HepG2 (cell line): ENCODE measurements at places on chromosomes 12 and 14. TPM values are rescaled to one million over a fixed set of nuclear protein-coding genes. Genes with fewer than 3 reads are reported as not detected.
A peak's percentile ranks its signal among the peaks of the same experiment; 100 is the strongest.

The C12orf42 gene
- total RNA-seq: not detected in 2 replicates

DNA sequence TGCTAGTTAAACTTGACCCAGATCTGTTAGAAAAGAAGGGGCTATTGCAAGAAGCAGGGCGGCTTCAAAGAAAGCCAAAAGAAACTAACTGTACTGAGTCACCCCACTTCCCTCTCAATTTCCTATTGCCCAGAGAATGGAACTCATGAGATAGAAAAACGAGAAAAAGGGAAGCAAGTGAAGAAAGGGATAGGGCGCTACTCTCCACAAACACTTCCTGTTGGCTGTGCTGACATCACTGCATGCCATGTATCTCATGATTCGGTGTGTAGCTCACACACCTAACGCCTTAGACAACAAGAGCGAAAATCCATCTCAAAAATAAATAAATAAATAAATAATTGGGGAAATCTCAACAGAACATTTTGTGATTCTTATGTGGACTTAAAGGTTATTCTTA is 13.0 kb upstream of the P2RX4 start:
- no peak for DNase-seq

DNA sequence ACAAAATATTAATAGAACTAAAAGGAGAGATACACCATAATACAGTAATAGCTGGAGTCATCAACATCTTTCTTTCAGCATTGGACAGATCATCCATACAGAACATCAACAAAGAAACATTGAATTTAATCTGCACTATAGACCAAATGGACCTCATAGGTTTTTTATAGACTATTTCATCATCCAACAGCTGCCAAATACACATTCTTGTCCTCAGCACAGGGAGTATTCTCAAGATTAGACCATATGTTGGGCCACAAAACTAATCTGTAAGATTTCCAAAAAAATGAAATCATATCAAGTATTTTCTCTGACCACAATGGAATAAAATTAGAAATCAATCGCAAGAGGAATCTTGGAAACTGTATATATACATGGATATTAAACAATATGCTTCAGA is 86.9 kb downstream of the FSCB start:
- no peak for DNase-seq

The KLHDC1 gene
- 0.11 TPM in 1 of 2 replicates, not detected in the other for total RNA-seq

The ASCL1 gene
- total RNA-seq: not detected in 2 replicates

The TROAP gene
- total RNA-seq: 27.0 and 30.9 TPM in 2 replicates

- DNase-seq: no peak
Observed at GRCh38 chr14:68702135-68702534, 90.7 kb downstream of the ZFP36L1 start.

The PMEL gene
- total RNA-seq: 0.35 and 0.49 TPM in 2 replicates

The SPPL3 gene
- 6.6 and 9.1 TPM in 2 replicates for total RNA-seq

The SLC25A47 gene
- 0.87 and 1.0 TPM in 2 replicates for total RNA-seq

DNA sequence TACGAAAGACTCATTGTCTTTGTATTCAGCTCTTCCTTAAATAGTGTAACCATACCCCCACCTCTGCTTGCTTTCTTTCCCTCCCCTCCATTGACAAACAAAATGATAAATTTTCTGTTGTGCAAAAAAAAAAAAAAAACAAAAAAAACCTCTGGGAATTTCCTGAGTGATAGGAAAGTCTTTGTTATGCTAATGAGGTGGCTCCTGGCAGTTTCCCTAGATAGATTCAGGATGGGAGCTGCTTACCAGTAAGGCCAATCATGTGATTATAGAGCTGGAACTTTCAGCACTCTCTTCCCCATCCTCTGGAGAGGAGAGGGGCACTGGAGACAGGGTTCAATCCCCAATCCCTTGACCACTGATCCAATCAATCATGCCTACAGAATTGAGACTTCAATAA is 120.5 kb downstream of the NUAK1 start:
- DNase-seq: no peak

- DNase-seq: no peak
Observed at GRCh38 chr12:42608196-42608825, 18.8 kb upstream of the PRICKLE1 start.

- DNase-seq: no peak
Observed at GRCh38 chr12:19894803-19895202, 455.5 kb downstream of the AEBP2 start.

DNA sequence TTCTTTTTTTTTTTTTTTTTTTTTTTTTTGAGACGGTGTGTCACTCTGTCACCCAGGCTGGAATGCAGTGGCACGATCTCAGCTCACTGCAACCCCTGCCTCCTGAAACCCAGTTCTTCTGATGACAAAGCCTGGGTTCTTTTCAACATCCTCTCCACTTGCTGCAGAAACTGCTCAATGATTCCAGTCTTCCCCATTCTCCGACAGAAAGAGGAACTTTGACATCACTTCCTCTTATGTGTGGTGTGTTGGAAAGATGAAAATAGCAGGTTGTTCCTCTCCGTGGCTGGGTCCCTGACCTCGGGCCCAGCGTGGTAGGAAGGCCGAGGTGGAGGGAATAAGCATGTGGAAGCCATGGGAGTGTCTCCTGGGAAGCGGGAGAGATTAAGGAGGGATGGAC is 198.4 kb downstream of the PHETA1 start:
- DNase-seq: no peak

- no peak for DNase-seq
Observed at GRCh38 chr12:52383331-52383730, 2.1 kb downstream of the KRT84 start.

The CCDC198 gene
- 0.46 and 0.69 TPM in 2 replicates for total RNA-seq

The ABCC9 gene
- not detected in 2 replicates for total RNA-seq

The IL22 gene
- not detected in 2 replicates for total RNA-seq

The ACSS3 gene
- total RNA-seq: 86.3 and 95.7 TPM in 2 replicates

- no peak for DNase-seq
Observed at GRCh38 chr12:44031472-44032185, 195.7 kb downstream of the TMEM117 start.

DNA sequence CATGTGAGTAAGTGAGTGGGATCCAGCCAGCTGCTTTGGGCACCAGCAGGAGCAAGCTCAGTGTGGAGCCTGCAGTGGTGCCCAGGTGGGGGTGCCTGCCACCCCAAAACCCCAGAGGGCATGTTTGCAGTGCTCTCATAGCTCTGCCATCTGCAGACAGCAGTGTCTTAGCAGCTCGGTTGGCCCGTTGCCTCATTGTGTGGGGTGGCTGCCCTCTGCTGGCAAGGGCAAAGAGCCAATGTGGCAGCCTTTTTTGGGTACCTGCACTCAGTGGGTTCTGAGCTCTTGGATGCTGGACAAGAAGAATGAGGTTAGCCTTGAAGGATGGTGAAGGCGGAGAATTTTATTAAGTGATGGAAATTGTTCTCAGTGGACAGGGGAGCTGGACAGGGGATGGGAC is 52.3 kb downstream of the NEUROD4 start:
- peak; percentile 23 for DNase-seq

- DNase-seq: no peak
Observed at GRCh38 chr12:1796515-1797010, 23.8 kb upstream of the LRTM2 start.

- DNase-seq: peak; percentile 23
Observed at GRCh38 chr12:6827982-6828780, at the start of gene P3H3. Gene P3H3 (plus strand): TSS chr12:6828407. CDS start chr12:6828441, 34 bp downstream.

The AMDHD1 gene
- total RNA-seq: 6.2 and 6.5 TPM in 2 replicates

The ZC2HC1C gene
- 3.3 and 5.3 TPM in 2 replicates for total RNA-seq

The C12orf50 gene
- not detected in 2 replicates for total RNA-seq

GRCh38 chr14:33250963-33251362 is 312.3 kb downstream of the NPAS3 start:
- DNase-seq: no peak

DNA sequence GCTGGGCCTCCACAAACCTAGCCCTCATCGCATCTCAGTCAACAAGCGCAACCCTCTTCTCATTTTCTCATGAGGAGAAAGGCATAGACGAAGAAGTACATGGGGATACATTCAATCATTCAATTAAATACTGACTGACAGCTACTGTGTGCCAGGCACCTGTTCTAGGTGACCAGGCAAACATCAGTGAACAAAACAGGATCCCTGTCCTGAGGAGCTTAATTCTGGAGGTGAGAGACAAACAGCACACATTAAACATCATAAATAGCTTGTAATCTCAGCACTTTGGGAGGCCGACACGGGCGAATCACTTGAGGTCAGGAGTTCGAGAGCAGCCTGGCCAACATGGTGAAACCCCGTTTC is 362 bp upstream of the ACYP1 start:
- DNase-seq: no peak

The C1R gene
- 1.7 and 3.5 TPM in 2 replicates for total RNA-seq

The KRT77 gene
- not detected in 2 replicates for total RNA-seq

The OAS3 gene
- 10.5 and 16.7 TPM in 2 replicates for total RNA-seq
